Heart right ventricle (tissue), 16 donors: ENCODE measurements at places on chromosomes 13 and 19. TPM values are rescaled to one million over a fixed set of nuclear protein-coding genes. Genes with fewer than 3 reads are reported as not detected.
A peak's percentile ranks its signal among the peaks of the same experiment; 100 is the strongest.

DNA sequence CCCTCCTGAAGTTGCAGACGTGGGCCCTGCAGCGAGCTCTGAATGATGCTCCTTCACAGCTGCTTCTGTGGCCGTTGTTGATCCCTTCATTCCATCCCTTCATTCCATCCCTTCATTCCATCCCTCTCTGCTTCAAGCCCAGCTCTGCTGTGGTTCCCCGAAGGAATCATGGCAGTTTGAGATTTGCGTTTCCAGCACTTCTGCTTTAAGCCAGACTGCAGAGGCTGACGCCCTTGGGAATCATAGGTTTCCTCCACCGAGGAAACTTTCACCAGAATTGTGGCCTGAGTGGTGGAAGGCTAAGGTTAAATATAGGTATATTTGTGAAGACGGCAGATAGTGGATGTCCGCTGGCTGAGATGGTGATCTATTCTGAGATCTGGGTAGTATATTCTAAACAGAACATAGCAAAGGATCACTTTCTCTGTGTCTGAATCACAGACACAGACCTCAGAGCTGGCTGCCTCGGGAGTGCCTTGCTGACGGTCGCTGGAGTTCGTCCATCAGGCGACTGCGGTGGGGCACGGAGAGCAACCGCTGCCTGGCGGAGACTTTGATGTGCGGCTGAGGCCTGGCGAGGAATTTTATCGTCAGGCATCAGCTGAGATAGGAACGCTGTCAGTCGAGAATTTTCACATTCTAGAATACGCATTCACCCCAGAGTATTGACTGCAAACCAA lies 42.8 kb upstream of the DCUN1D2 start:
- H3K4me3 ChIP-seq = no peak overlapping the region
- DNase-seq = no peak
- no peaks in the 10 kb centered on the region for H3K36me3 ChIP-seq
- H3K4me1 ChIP-seq = peaks cover 15% of the 10 kb centered on the region
- peak overlapping the region; percentile 41 for H3K27ac ChIP-seq

DNA sequence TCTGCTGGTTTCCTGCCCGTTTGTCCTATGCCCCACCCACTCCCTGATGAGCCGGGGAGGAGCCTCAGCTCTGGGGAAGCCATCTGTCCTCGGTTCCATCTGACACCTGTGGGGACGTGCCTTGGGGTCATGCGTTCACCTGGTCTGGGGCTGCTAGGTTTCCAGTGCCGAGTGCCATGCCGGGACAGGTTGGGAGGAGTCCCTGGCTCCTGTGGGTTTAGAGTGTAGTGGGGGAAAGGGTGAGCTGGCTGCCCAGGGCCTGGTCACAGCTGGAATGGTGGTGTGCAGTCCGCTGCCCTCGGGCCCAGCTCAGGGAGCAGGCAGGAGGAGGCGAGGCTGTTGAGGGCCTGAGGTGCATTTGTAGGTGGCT lies 2.5 kb downstream of the KDM4B start:
- peak overlapping the region; percentile 68 for H3K4me3 ChIP-seq
- H3K36me3 ChIP-seq = no peaks in the 10 kb centered on the region
- H3K27ac ChIP-seq = peak overlapping the region; percentile 74
- peaks cover 3% of the 10 kb centered on the region for H3K4me1 ChIP-seq

DNA sequence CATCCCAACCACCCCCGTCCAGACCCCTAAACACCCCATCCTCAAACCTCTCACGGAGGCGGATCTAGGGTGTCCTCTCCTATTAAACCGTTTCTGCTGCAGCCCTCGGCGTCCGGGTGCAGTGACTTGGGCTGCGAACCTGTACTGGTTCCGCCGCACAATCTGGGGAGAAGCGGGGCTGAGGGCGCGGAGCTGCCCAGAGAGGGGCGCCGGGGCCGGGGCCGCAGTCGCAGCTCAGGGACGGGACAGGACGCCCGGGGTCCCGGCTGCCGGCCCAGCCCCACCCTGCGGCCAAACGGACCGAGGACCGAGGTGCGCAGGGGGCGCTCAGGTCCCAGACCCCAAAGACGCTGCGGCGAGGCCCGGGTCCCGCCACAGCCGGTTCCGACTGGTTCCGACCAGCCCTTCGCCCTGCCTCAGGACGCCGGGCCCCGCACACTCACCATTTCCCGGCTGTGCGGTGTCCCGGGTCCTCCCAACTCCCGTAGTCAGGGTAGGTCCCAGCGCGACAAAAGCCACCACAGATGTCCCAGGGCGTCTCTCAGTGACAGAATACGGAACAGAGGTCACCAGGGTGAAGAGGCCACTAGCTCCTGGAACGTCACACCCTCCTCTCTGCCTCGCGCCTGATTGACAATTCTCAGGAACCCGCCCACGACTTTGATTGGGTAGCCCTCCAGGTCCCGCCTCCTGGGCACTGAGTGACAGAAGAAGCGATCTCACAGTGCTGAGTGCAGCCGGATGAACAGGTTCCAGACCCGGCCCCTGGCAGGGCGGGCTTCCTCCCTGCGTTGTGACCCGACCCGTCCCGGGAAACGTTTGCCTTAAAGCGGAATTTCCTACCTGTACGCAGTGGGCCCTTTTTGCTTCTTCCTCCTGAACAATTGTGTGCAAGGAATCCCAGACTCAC lies at the start of gene ZNF44:
Gene ZNF44 (minus strand): TSS at position 635 of the 910 bp plus-strand sequence. CDS start 189 bp downstream, at position 446.
- no peaks in the 10 kb centered on the region for H3K36me3 ChIP-seq
- peak; percentile 97 for DNase-seq
- H3K4me1 ChIP-seq = peaks cover 32% of the 10 kb centered on the region
- no peaks in the 10 kb centered on the region for H3K27me3 ChIP-seq

- no peak overlapping the region for H3K4me3 ChIP-seq
- DNase-seq = no peak
- no peaks in the 10 kb centered on the region for H3K4me1 ChIP-seq
- no peak overlapping the region for H3K27ac ChIP-seq
Measured at GRCh38 chr13:104757712-104758111, 1691.5 kb upstream of the SLC10A2 start.

GRCh38 chr19:2315818-2316353 lies 7.9 kb upstream of the LINGO3 start:
- peak; percentile 72 for DNase-seq
- H3K27ac ChIP-seq = no peak overlapping the region
- peaks cover 26% of the 10 kb centered on the region for H3K27me3 ChIP-seq
- H3K4me1 ChIP-seq = peaks cover 14% of the 10 kb centered on the region

DNA sequence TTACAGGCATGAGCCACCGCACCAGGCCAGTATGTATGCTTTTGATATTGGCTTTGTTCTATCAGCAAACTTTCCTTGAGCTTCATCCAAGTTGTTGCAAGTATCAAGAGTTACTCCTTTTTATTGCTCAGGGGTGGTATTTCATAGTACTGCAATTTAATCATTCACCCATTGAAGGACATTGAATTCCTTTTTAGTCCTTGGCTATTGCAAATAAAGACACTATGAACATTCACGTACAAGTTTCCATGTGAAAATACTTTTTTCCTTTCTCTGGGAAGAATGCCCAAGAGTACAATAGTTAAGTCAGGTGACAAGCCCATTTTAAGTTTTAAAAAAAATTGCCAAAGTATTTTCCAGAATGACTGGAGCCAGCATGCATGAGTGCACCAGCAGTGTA lies 20.4 kb downstream of the CEACAM3 start:
- H3K36me3 ChIP-seq = no peaks in the 10 kb centered on the region
- H3K4me3 ChIP-seq = no peak overlapping the region
- H3K27me3 ChIP-seq = peaks cover 19% of the 10 kb centered on the region
- DNase-seq = no peak
- no peaks in the 10 kb centered on the region for H3K4me1 ChIP-seq

- H3K4me1 ChIP-seq = peaks cover 3% of the 10 kb centered on the region
- no peak overlapping the region for H3K27ac ChIP-seq
- H3K4me3 ChIP-seq = no peak overlapping the region
- no peaks in the 10 kb centered on the region for H3K27me3 ChIP-seq
- H3K36me3 ChIP-seq = no peaks in the 10 kb centered on the region
- no peak for DNase-seq
Measured at GRCh38 chr13:52955472-52955874, 73.1 kb upstream of the OLFM4 start.

GRCh38 chr19:14378890-14379289 lies 2.4 kb upstream of the ADGRE5 start:
- no peak for DNase-seq
- peak overlapping the region; percentile 88 for H3K27ac ChIP-seq
- no peak overlapping the region for H3K4me3 ChIP-seq
- H3K36me3 ChIP-seq = no peaks in the 10 kb centered on the region

Gene QPCTL
- total RNA-seq = 2.4 TPM

Gene TMEM38A
- total RNA-seq = 29.6 TPM

Gene PCDH8
- total RNA-seq = not detected
